ENCODE measurements at places on chromosomes 11 and 22. TPM values are rescaled to one million over a fixed set of nuclear protein-coding genes. Genes with fewer than 3 reads are reported as not detected.

Gene ST3GAL4
- total RNA-seq: 35.2 TPM

Gene PGR
- under 0.01 TPM for total RNA-seq

Gene OR5A1
- not detected for total RNA-seq

Gene SULT4A1
- total RNA-seq: 0.30 TPM

Gene HSPB2
- 0.14 TPM for total RNA-seq

Gene RAC2
- 16.2 TPM for total RNA-seq

Gene ADAMTS15
- total RNA-seq: 1.8 TPM

Gene C11orf86
- total RNA-seq: 0.30 TPM

Gene PLCB3
- 53.7 TPM for total RNA-seq

Gene OR51E2
- total RNA-seq: 0.59 TPM

Gene MUC6
- total RNA-seq: not detected

Gene GPHA2
- total RNA-seq: not detected

Gene DRICH1
- not detected for total RNA-seq

Gene MMP8
- 1.5 TPM for total RNA-seq

Gene KCNQ1OT1
- 5.0 TPM for total RNA-seq

Gene FAM83F
- total RNA-seq: not detected

Gene TPBGL
- total RNA-seq: 0.05 TPM

Gene MYBPC3
- total RNA-seq: not detected

Gene FAM168A
- total RNA-seq: 34.0 TPM

Gene FGF3
- total RNA-seq: not detected

Gene OR6A2
- 0.30 TPM for total RNA-seq

Gene LRRC75B
- total RNA-seq: 7.1 TPM

Gene HOATZ
- total RNA-seq: not detected

Gene KRTAP5-2
- not detected for total RNA-seq

Gene PVALB
- total RNA-seq: not detected

Gene MAP6
- total RNA-seq: 0.59 TPM

Gene SVIP
- 7.7 TPM for total RNA-seq

Gene TUBA8
- total RNA-seq: not detected

Gene PLAAT4
- 1.3 TPM for total RNA-seq

Gene JHY
- 0.42 TPM for total RNA-seq

Gene SCN4B
- 0.09 TPM for total RNA-seq

Gene PGA3
- not detected for total RNA-seq

Gene OR51B5
- 0.30 TPM for total RNA-seq

Gene SYT13
- total RNA-seq: not detected

Gene APOL5
- total RNA-seq: not detected

Gene C11orf91
- total RNA-seq: not detected

Gene RPLP2
- 123 TPM for total RNA-seq

Gene C11orf16
- not detected for total RNA-seq

Gene DEFB131B
- not detected for total RNA-seq

Gene PANX2
- 1.5 TPM for total RNA-seq

Gene RFPL1
- total RNA-seq: not detected

Gene ZNRF3
- 2.4 TPM for total RNA-seq

Gene DLG2
- 2.1 TPM for total RNA-seq

Gene CCDC89
- 2.5 TPM for total RNA-seq

Gene H19
- 4.6 TPM for total RNA-seq

Gene CARNS1
- 0.30 TPM for total RNA-seq

Gene NCF4
- not detected for total RNA-seq

Gene CSF2RB
- total RNA-seq: under 0.01 TPM

Gene KIRREL3
- 0.59 TPM for total RNA-seq

Gene SNX32
- total RNA-seq: 1.8 TPM

Gene CRACR2B
- 1.2 TPM for total RNA-seq

Gene MUC5AC
- not detected for total RNA-seq

Gene MS4A1
- not detected for total RNA-seq

Gene C11orf42
- total RNA-seq: not detected

Gene RAB39A
- total RNA-seq: not detected

Gene CD6
- not detected for total RNA-seq

Gene MOGAT2
- total RNA-seq: not detected

Gene UBE2L6
- 31.2 TPM for total RNA-seq
